Uterus (tissue), 4 donors: ENCODE measurements at places on chromosomes 2 and 18.
A peak's percentile ranks its signal among the peaks of the same experiment; 100 is the strongest.

DNA sequence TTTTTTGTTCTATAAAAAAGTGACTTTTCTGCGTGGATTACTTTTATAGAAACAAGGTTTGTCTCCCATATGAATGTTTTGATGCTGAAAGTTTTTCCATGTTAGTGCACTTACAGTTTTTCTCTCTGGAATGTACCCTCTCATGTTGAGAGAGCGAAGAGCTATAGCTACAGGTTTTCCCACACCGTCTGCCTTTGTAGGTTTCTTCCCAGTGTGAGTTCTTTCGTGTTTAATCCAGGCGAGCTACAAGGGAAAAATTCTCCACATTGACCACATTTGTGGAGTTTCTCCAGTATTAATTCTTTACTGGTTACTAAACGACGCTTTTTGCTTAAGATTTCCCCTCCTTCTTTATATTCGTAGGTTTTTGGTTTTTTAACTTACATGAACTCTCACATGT lies 85.1 kb downstream of the ACSL3 start:
- H3K36me3 ChIP-seq: no peaks in the 10 kb centered on the region
- no peak for DNase-seq
- no peak overlapping the region for H3K4me3 ChIP-seq
- no peaks in the 10 kb centered on the region for H3K27me3 ChIP-seq

GRCh38 chr2:162261032-162261945 lies 18.0 kb upstream of the FAP start:
- no peaks in the 10 kb centered on the region for H3K4me1 ChIP-seq
- no peaks in the 10 kb centered on the region for H3K36me3 ChIP-seq
- H3K27ac ChIP-seq: no peak overlapping the region
- no peak for DNase-seq
- H3K4me3 ChIP-seq: no peak overlapping the region

DNA sequence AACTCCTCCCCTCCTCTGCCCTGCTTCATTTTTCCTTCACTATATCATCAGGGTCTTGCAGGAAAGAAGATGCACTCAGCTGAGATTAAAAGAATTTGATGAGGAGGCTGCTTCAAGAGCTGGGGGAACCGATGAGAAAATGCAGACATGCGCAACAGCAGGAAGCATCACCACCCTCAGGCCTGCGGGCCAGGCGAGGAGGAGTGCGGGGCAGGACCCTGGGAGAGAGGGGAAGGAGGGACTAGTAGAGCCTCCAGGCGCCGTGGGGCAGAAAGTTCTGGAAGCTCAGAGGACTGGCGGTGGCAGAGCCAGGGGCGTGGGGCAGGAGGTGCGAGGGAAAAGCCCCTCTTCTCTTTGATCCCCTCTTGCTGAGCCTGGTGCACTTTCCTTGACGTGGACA lies 108.2 kb downstream of the CD226 start:
- no peaks in the 10 kb centered on the region for H3K4me1 ChIP-seq
- no peak for DNase-seq
- H3K27ac ChIP-seq: no peak overlapping the region
- H3K36me3 ChIP-seq: no peaks in the 10 kb centered on the region
- H3K27me3 ChIP-seq: no peaks in the 10 kb centered on the region

GRCh38 chr2:226115102-226115831 lies 684.4 kb downstream of the IRS1 start:
- H3K27me3 ChIP-seq: no peaks in the 10 kb centered on the region
- peak overlapping the region; percentile 31 for H3K27ac ChIP-seq
- H3K36me3 ChIP-seq: no peaks in the 10 kb centered on the region

- H3K36me3 ChIP-seq: no peaks in the 10 kb centered on the region
- no peak for DNase-seq
- no peak overlapping the region for H3K4me3 ChIP-seq
- no peaks in the 10 kb centered on the region for H3K4me1 ChIP-seq
- no peak overlapping the region for H3K27ac ChIP-seq
Observed at GRCh38 chr2:190304404-190304803, 15.2 kb downstream of the HIBCH start.

DNA sequence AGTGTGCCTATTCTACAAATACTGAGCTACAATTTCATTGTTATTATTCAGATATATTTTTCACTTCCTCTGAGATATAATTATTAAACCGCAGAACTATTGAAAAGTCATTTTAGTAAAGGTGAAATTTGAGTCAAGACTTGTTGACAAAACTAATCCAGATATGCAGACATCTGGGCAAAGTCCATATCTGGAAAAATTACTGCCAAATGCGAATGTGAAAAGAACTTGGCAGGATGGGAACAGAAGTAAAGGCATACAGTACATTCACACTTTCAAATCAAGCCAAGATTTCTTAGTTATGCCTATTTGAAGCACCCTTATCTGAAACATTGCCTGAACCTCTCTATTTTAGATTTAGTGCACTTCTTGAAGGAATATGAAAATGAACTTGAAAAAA lies 923.6 kb downstream of the CCDC85A start:
- no peaks in the 10 kb centered on the region for H3K36me3 ChIP-seq
- no peak overlapping the region for H3K27ac ChIP-seq
- no peaks in the 10 kb centered on the region for H3K4me1 ChIP-seq
- H3K27me3 ChIP-seq: no peaks in the 10 kb centered on the region

DNA sequence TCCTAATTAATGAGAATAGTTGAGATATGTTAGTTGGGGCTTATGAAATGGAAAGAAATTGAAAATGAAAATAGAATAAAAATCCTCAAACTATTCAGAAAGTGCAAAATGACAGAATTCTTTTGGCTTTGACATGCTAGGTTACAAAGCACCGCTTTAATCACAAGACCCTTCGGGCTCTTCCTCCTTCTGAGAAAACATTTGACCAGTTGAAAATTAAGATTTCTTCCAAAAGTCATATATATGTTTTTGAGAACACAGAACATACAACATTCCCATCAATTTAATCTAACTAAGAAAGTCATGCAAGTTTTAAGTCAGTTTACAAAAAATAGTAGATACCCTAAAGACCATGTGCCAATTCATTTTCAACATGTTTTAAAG lies 2.2 kb upstream of the SLC40A1 start:
- no peak for DNase-seq
- H3K27ac ChIP-seq: peak overlapping the region; percentile 94
- H3K27me3 ChIP-seq: no peaks in the 10 kb centered on the region
- no peaks in the 10 kb centered on the region for H3K36me3 ChIP-seq

- H3K27me3 ChIP-seq: no peaks in the 10 kb centered on the region
- no peak overlapping the region for H3K27ac ChIP-seq
- no peak overlapping the region for H3K4me3 ChIP-seq
- H3K4me1 ChIP-seq: no peaks in the 10 kb centered on the region
- no peak for DNase-seq
- no peaks in the 10 kb centered on the region for H3K36me3 ChIP-seq
Observed at GRCh38 chr18:36411745-36412168, 114.2 kb downstream of the FHOD3 start.

- no peak for DNase-seq
- H3K27me3 ChIP-seq: no peaks in the 10 kb centered on the region
- no peaks in the 10 kb centered on the region for H3K36me3 ChIP-seq
Observed at GRCh38 chr2:238116298-238117198, 16.4 kb downstream of the ESPNL start.

- no peaks in the 10 kb centered on the region for H3K27me3 ChIP-seq
- no peak overlapping the region for H3K27ac ChIP-seq
- no peaks in the 10 kb centered on the region for H3K4me1 ChIP-seq
- no peaks in the 10 kb centered on the region for H3K36me3 ChIP-seq
- DNase-seq: no peak
- H3K4me3 ChIP-seq: no peak overlapping the region
Observed at GRCh38 chr2:168029071-168029470, 218.3 kb downstream of the STK39 start.

GRCh38 chr2:71564790-71565189 lies 111.4 kb downstream of the DYSF start:
- no peak overlapping the region for H3K27ac ChIP-seq
- H3K4me3 ChIP-seq: no peak overlapping the region
- no peaks in the 10 kb centered on the region for H3K4me1 ChIP-seq
- no peaks in the 10 kb centered on the region for H3K36me3 ChIP-seq
- H3K27me3 ChIP-seq: no peaks in the 10 kb centered on the region
- DNase-seq: no peak
